Inflammatory macrophage treated with lipopolysaccharide for 4 hours (primary cell): ENCODE measurements at places on chromosomes 11 and 22.

DNA sequence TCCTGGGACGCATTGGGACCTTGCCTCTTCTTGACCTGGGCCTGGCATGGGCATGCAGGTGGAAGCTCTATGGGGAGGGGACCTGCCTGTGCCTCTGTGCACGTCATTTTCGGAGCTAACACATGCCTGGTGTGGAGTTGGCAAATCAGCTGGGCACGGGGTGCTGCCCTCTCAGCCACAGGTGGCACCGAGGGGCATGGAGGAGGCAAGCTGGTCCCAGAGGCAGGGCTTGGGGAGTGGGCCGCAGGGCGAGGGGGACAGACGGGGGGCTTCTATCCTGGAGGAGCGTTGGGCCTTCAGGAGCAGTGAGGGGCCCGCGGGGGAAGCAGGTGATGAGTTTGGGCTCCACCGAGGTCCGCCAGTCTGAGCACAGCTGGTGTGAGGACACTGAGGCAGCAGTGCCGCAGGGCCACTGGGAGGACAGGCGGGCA is 362.0 kb downstream of the TBC1D22A start:
- no peak for DNase-seq

DNA sequence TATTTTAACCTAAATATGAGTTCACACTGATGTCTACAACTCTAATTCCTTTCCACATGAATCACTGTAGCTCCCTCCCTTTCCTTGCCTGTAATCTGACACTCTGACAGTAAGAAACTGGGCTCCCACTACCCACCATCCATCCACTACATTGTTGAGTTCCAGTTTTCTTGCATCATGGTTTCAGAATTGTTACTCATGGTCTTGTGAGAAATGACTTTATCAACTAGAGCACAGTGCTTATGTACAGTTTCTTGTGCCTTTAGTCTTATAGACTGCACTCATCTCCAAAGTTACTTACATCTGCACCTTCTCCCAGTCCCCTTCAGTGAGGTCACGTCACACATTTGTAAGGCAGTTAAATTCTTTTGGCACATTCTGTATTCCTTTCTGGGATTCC is 78.6 kb downstream of the RTL6 start:
- DNase-seq, result no peak

DNA sequence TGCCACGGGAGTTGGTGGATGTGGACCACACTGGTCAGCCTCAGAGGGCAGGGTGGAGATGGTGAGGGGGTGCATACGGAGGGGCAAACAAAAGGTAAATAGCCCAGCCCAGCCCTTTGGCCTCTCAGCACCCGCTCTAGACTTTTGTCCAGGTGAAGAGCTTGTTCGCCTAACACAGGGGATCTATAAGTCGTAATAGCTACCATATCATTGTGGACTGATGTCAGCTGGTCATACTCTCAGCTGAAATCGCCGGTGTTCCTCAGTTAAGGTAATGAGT is 27.0 kb upstream of the TREH start:
- DNase-seq, result no peak

DNA sequence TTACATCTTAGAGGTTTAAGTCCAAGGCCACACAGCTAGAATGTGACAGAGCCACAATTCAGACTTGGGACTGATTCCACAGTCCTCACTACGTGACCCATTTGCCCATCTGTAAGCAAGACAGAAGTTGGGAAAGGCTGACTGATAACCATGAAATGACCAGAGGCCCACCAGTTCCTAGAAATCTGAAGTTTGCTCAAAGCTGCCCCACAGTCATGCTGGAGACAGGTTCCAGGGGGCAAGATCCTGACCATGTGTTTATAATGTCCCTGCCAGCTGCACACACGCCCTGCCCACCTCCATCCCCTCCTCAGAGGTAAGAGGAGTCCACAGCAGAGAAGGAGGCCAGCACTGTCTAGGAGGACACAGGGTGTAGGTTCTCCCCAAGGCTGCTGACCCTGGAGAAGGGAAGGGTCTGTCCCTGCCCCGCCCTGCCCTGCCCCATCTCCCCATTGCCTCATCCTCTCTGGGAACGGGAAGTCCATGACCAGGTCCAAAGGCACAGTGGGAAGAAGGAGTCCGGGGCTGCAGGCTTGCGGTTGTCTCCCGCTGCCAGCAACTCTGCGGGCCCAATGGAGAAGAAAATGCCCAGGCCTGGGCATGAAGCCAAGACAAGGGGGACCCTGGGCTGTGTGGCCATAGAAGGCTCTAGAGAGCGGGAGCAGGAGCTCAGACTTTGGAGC is 11.9 kb upstream of the OAF start:
- no peak for DNase-seq
